Activated naive CD4-positive, alpha-beta T cell treated with anti-CD3 and anti-CD28 coated beads, Interleukin-2, amount 10 ng/mL, durations not matched to agents 7 days and 5 days (primary cell): ENCODE measurements at places on chromosomes 6 and 20.

- no peak overlapping the region for H3K27ac ChIP-seq
- H3K4me3 ChIP-seq, result no peak overlapping the region
- no peaks in the 10 kb centered on the region for H3K36me3 ChIP-seq
- H3K27me3 ChIP-seq, result peaks cover 43% of the 10 kb centered on the region
- DNase-seq, result no peak
These were observed 15.2 kb upstream of the GUCA1A start for GRCh38 chr6:42158011-42158410.

- H3K4me3 ChIP-seq, result no peak overlapping the region
- no peak overlapping the region for H3K27ac ChIP-seq
- H3K4me1 ChIP-seq, result peaks cover 29% of the 10 kb centered on the region
- H3K36me3 ChIP-seq, result no peaks in the 10 kb centered on the region
- no peak for DNase-seq
These were observed 21.2 kb upstream of the EXOC2 start for GRCh38 chr6:714100-714499.

- peaks cover 16% of the 10 kb centered on the region for H3K36me3 ChIP-seq
- peak overlapping the region; percentile 19 for H3K27ac ChIP-seq
- DNase-seq, result no peak
- peaks cover 4% of the 10 kb centered on the region for H3K27me3 ChIP-seq
These were observed 4.3 kb downstream of the CEBPB start for GRCh38 chr20:50194831-50195523.

DNA sequence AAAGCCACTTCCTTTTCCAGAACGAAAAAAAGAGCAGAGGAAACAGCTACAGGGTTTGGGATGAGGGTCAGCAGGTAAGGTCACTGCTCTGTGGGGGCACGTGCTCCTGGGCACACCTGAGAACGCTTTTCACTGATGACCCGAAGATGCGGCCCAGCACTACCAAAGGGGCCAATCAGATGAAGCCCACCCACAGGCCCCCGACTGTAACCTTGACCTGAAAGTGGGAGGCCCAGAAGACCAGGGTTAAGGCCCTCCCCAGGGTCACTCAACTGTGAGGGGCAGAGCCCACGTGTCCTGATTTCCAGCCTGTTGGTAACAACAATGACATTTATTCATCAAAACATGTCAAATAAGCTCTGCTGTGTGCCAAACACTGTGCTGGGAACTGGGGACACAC lies 108.0 kb downstream of the BMP7 start:
- no peak overlapping the region for H3K27ac ChIP-seq
- H3K36me3 ChIP-seq, result no peaks in the 10 kb centered on the region
- H3K4me1 ChIP-seq, result no peaks in the 10 kb centered on the region
- H3K4me3 ChIP-seq, result no peak overlapping the region
- DNase-seq, result no peak
- peaks cover 4% of the 10 kb centered on the region for H3K27me3 ChIP-seq

DNA sequence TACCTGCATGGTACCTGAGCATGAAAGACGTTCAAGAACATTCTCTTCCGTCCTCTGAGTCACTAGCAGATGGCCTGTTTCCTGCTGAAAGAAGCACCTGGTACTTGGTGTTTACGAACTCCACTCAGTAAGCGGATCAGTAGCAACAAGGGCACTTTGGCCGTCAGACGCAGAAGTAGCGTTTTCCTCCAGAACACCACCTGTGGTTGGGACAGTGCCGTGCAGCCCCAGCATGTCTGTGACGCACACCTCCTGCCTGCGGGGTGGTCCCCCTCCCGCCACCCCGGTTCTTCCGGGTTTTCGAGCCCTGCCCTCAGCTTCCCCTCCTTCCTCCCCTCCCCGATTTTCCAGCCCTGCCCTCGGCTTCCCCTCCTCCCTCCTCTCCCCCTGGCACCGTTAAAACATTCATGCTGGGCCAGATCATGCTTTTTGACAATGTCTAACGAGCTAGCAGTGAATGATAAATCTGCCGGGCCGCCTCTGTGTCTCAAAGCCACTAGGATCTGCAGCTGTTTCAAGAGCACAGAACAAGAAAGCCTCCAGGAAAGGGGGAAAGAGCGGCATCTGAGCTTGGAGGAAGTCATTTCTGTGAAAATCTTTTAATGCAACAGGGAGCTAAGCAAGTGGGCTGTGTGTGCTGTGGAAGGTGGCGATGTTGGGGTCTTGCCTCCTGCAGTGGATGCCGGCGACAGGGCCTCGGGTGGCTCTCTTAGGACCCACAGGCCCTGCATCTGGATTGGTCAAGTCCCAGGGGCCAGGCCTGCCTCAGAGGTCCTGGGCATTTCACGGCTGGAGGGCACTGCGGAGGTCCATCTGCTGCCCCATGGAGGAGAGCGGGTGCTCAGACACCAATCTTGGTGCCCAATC lies 207.9 kb downstream of the ERMARD start:
- peak overlapping the region; percentile 73 for H3K27ac ChIP-seq
- H3K4me1 ChIP-seq, result peaks cover 19% of the 10 kb centered on the region
- peak; percentile 62 for DNase-seq
- no peaks in the 10 kb centered on the region for H3K36me3 ChIP-seq
- H3K4me3 ChIP-seq, result no peak overlapping the region

- DNase-seq, result peak; percentile 95
- no peaks in the 10 kb centered on the region for H3K27me3 ChIP-seq
- H3K27ac ChIP-seq, result peak within 1 kb of the TSS; percentile 96
- peaks cover 28% of the 10 kb centered on the region for H3K36me3 ChIP-seq
These were observed at the start of gene TTK for GRCh38 chr6:80004173-80005072. TSS of gene TTK (plus strand) at chr6:80004649. CDS start at chr6:80005844, 1,195 bp downstream.

- no peaks in the 10 kb centered on the region for H3K36me3 ChIP-seq
- no peak overlapping the region for H3K27ac ChIP-seq
- no peak overlapping the region for H3K4me3 ChIP-seq
- no peaks in the 10 kb centered on the region for H3K4me1 ChIP-seq
- no peak for DNase-seq
These were observed 2.9 kb upstream of the COL21A1 start for GRCh38 chr6:56250266-56250665.

DNA sequence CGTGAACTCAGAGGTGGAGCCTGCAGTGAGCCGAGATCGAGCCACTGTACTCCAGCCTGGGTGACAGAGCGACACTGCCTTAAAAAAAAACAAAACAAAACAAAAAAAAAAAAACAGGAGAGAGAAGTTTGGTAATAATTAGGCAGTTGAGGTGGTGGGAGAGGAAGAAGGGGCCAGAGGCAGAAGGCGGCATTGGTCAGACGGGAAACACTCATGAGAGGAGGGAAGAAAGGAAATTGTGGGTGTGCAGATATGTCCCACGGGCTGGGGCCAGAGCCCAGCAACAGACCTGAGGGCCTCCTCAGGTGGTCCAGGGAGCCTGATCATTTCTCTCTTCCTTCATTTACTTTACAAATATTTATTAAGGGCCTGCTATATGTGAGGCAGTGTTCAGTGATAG lies 20.0 kb downstream of the SULF2 start:
- H3K27me3 ChIP-seq, result peaks cover 60% of the 10 kb centered on the region
- H3K36me3 ChIP-seq, result no peaks in the 10 kb centered on the region
- DNase-seq, result no peak
- H3K4me3 ChIP-seq, result no peak overlapping the region
- H3K27ac ChIP-seq, result no peak overlapping the region

DNA sequence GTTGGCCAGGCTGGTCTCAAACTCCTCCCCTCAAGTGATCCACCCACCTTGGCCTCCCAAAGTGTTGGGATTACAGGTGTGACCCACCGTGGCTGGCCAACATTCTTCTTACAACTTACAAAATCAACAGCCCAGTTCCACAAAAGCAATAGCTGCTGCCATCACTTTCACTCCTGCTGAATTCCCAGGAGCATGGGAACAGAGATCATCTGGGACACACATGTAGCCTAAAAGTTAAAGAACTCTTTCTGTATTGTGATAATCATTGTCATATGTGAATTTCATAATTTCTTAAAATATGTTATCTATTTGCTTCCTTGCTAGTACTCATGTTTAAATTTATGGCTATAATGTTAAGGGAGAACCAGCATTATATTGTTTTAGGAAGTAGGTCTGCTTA lies 51.7 kb downstream of the NCOA6 start:
- H3K27ac ChIP-seq, result no peak overlapping the region
- peaks cover 22% of the 10 kb centered on the region for H3K36me3 ChIP-seq
- no peak for DNase-seq
- no peak overlapping the region for H3K4me3 ChIP-seq
- no peaks in the 10 kb centered on the region for H3K27me3 ChIP-seq
- no peaks in the 10 kb centered on the region for H3K4me1 ChIP-seq

DNA sequence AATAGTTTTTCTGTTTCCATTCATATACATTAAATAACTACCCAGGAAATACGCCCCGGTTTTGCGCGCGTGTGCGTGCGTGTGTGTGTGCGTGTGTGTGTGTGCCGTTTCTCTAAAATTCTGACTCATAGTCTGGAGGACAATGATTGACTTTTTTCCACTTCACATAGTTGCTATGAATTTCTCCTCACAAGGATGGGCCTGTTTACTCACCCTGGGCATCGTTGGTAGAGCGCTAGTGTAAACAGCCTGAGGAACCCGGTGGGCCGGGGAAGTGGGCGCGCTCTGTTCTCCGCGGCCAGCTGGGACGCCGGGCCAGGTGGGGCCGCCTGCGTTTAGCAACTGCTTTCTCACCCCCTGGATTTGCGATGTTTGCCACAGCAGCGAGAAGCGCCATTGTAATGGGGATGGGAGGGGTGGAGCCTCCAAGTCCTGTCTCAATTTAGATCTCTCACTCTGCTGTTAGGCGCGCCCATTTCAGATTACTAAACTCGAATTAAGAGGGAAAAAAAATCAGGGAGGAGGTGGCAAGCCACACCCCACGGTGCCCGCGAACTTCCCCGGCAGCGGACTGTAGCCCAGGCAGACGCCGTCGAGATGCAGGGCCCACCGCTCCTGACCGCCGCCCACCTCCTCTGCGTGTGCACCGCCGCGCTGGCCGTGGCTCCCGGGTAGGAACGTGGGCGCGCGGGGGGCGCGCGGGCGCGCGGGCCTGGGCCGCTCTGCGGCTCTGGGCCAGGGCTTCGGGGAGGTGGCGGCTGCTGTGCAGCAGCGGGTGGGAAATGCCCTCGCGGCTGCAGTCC lies at the start of gene CD109:
TSS of gene CD109 (plus strand) at position 585 of the 803 bp plus-strand sequence. CDS start at position 598, 13 bp downstream.
- peaks cover 15% of the 10 kb centered on the region for H3K36me3 ChIP-seq
- peak within 1 kb of the TSS; percentile 94 for H3K27ac ChIP-seq
- H3K4me1 ChIP-seq, result peaks cover 42% of the 10 kb centered on the region
- peaks cover 7% of the 10 kb centered on the region for H3K27me3 ChIP-seq
- peak; percentile 78 for DNase-seq

GRCh38 chr6:53424976-53425718 lies 76.4 kb upstream of the ELOVL5 start:
- H3K36me3 ChIP-seq, result no peaks in the 10 kb centered on the region
- H3K4me3 ChIP-seq, result no peak overlapping the region
- peaks cover 15% of the 10 kb centered on the region for H3K27me3 ChIP-seq
- H3K4me1 ChIP-seq, result peaks cover 6% of the 10 kb centered on the region
- DNase-seq, result no peak

GRCh38 chr6:43442935-43443334 lies 12.4 kb downstream of the DLK2 start:
- no peak for DNase-seq
- H3K27me3 ChIP-seq, result no peaks in the 10 kb centered on the region
- H3K36me3 ChIP-seq, result peaks cover 19% of the 10 kb centered on the region
- no peak overlapping the region for H3K27ac ChIP-seq
- H3K4me1 ChIP-seq, result no peaks in the 10 kb centered on the region
